Suprapubic skin (tissue), 4 donors: ENCODE measurements at places on chromosomes 5 and 9.

GRCh38 chr9:20340511-20340861 lies 281.8 kb downstream of the MLLT3 start:
- H3K36me3 ChIP-seq = peaks cover 2% of the 10 kb centered on the region
- no peaks in the 10 kb centered on the region for H3K27me3 ChIP-seq
- DNase-seq = no peak
- H3K4me1 ChIP-seq = peaks cover 11% of the 10 kb centered on the region
- no peak overlapping the region for H3K27ac ChIP-seq
- no peak overlapping the region for H3K4me3 ChIP-seq

DNA sequence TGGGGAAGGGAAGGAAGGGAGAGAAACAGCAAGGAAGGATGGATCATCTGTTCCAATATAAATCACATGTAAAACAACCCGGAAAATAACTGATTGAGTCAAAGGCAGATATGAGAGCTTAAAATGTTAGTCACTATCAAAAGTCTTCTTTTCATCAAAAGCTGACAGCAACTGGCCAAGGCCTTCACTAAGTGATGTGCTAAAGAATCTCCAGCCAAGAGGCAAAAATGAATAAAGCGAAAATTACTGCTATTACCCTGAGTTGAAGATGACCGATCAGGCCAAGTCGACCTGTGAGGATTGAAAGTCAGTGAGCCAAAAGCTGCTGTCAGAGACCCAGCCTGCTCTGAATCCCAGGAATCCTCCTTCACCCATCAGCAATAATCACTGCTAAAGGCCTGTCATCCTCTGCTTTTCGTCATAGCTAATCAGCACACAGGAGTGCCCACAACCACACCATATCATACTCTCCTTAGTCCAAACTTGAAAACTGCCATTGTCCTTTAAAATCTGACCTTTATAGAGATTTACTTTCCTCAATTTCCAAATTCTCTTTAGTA lies 736.9 kb downstream of the TLE1 start:
- no peak for DNase-seq
- H3K36me3 ChIP-seq = no peaks in the 10 kb centered on the region
- no peak overlapping the region for H3K27ac ChIP-seq
- no peak overlapping the region for H3K4me3 ChIP-seq
- H3K4me1 ChIP-seq = peaks cover 4% of the 10 kb centered on the region

- no peaks in the 10 kb centered on the region for H3K36me3 ChIP-seq
- H3K27me3 ChIP-seq = no peaks in the 10 kb centered on the region
- H3K4me3 ChIP-seq = no peak overlapping the region
- no peak for DNase-seq
- H3K4me1 ChIP-seq = no peaks in the 10 kb centered on the region
Measured at GRCh38 chr5:94540856-94541494, 77.4 kb downstream of the KIAA0825 start.

- no peaks in the 10 kb centered on the region for H3K36me3 ChIP-seq
- H3K27me3 ChIP-seq = no peaks in the 10 kb centered on the region
- peaks cover 37% of the 10 kb centered on the region for H3K4me1 ChIP-seq
- H3K27ac ChIP-seq = peak overlapping the region; percentile 24
- H3K4me3 ChIP-seq = peak overlapping the region; percentile 20
Measured at GRCh38 chr9:91117959-91118703, 243.6 kb downstream of the AUH start.

DNA sequence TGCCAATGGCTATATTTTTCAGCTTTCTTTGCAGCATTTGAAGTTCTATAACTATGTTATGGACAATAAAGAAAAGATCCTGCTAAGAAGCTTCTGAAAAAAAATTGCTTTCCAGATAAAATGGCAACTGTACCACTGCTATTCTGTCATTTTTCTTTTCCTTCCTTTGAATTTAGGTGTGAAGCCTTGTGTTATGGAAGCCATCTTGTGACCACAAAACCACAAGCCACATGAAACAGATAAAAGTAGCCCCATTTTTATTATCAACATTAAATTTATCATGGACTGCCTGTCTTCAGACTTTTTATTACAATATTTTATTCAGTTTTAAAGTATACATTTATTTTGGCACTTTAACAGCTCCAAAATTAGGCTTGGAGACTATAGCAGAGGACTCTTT lies 289.9 kb upstream of the ACTBL2 start:
- no peak overlapping the region for H3K27ac ChIP-seq
- H3K27me3 ChIP-seq = no peaks in the 10 kb centered on the region
- H3K4me1 ChIP-seq = no peaks in the 10 kb centered on the region

DNA sequence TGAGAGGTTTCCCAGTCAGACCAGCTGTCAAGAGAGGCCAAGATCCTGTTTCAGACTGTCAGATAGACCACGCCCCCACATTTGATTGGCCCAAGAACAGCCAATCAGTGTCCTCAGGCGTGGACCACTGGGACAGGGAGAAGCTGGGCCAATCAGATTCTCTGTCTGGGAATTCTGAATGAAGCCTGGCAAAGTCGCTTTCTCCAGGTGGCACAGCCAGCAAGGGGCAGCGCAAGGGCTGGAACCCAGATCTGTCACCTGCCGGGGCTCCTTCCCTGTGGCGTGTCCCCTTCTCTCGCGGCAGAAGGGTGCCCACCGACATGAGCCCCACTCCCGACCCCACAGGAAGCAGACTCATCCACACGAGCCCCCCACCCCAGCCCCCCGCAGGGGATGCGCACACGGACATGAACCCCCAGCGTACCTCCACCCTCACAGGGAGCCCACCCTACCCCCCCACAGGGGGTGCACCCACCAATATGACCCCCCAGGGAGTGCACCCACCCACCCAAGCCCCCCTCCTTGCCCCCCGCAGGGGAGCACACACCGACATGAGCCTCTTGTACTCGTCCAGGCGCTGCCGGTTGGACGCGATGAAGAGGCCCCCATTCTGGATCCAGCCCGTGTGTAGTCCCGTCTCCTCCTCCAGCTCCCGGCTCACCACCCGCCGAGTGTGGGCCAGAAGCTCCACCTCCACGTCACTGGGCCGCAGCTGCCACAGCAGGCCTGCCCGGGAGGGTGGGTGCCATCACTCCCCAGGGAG lies 6.1 kb downstream of the SARDH start:
- DNase-seq = no peak
- H3K4me1 ChIP-seq = no peaks in the 10 kb centered on the region
- no peaks in the 10 kb centered on the region for H3K36me3 ChIP-seq
- H3K27ac ChIP-seq = no peak overlapping the region
- H3K4me3 ChIP-seq = no peak overlapping the region
